Activated CD4-positive, alpha-beta T cell treated with anti-CD3 and anti-CD28 coated beads, Interleukin-2, Interleukin-6, amounts not matched to agents 100 ng/mL and 50 ng/mL, durations not matched to agents 16 hours and 8 hours (primary cell): ENCODE measurements at places on chromosomes 4 and X.

DNA sequence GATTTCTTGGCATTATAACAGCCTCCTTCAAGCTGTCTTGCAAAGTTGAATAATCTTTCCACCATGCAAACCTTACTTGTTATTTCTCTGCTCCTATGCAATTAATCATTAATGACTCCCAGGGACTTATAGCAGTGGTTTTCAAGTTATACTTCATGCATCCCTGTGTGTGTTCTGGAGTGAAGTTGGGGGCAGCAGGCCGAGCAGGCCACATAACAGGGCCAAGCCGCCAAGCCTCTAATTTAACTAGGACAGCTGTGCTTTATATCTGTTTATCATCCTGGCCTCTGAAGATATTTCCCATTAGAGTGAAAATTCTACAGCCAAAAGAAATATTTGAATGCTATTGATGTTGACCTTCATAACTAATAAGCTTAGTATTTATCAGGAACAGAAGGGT lies 133.5 kb upstream of the PAK3 start:
- no peak for DNase-seq

GRCh38 chr4:147560625-147561024 lies 56.6 kb upstream of the TMEM184C start:
- DNase-seq, result no peak

GRCh38 chrX:55522596-55523276 lies 33.1 kb upstream of the USP51 start:
- no peak for DNase-seq

DNA sequence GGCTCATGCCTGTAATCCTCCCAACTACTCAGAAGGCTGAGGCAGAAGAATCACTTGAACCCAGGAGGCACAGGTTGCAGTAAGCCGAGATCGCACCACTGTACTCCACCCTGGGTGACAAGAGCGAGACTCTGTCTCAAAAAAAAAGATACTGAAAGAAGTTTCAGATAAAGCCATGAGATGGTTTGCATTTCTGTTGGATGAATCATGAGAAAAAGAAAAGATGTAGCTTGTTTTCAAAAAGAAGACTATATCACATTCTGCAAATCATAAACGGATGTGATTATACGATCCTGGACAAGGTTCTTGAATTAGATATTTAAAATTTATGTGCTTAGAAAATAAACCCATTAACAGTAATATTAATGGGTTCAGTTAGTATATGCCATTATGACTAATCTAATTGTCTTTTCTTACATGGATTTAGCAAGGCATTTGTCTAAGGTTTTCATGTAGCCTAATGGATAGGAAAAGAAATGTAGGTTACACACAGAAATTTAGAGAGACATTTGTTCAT lies 345.9 kb downstream of the SLC7A11 start:
- DNase-seq, result no peak

GRCh38 chrX:1207496-1208025 lies 4.9 kb downstream of the CRLF2 start:
- DNase-seq, result no peak

GRCh38 chr4:99861120-99861905 lies 32.9 kb downstream of the LAMTOR3 start:
- DNase-seq, result peak; percentile 86

GRCh38 chrX:54808109-54808604 lies 612 bp downstream of the MAGED2 start:
- DNase-seq, result peak; percentile 20

DNA sequence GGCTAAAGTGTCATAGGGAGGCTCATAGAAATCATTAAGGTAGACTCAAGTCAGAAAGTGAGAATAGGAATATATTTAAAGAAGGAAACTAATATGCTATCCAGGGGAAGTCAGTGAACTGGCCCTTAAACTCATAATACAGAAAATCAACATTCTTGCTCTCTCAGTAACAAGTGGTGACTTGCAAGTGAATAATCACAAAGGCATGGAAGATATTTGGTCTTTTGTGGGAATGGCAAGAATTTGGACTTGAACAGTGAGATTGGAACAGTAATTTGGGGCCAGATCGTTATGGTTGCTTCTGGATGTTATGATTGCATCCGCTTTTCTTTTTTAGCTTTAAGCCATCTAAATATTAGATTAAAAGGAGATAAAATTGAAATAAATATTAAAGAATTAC lies 103.8 kb downstream of the TBC1D19 start:
- DNase-seq, result no peak

DNA sequence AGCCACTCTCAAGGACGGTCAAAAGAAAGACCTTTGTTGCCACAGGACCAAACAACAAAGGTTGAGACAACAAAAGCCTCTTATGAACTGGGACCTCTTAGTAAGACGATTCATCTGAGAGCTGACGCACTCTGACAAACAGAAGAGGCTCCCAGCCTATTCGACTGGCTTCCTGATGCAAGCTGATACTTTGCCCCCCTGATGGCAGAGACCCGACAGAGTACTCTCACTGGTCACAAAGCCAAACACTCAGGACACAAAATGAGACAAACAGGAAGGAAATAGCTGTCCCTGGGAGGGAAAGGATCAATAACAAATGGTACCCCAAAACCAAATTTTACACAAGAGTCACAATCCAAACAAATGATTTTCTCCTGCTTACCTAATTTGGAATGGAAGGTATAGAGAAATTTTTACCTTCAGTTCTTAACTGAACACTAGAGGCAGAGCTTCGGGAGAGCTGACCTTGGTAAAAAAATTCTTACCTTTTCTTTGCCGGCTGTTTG lies 75.2 kb upstream of the PLAC8 start:
- DNase-seq, result no peak

- DNase-seq, result no peak
These were observed 127.5 kb upstream of the NEIL3 start for GRCh38 chr4:177182166-177182565.

GRCh38 chr4:4740071-4740470 lies 119.4 kb upstream of the MSX1 start:
- DNase-seq, result no peak

- peak; percentile 29 for DNase-seq
These were observed 40.7 kb upstream of the DDX3X start for GRCh38 chrX:41293269-41293668.

GRCh38 chr4:72604324-72604723 lies 35.3 kb upstream of the ADAMTS3 start:
- no peak for DNase-seq

GRCh38 chrX:44035571-44035970 lies 62.4 kb upstream of the NDP start:
- no peak for DNase-seq

- no peak for DNase-seq
These were observed 182.2 kb upstream of the ATOH1 start for GRCh38 chr4:93646233-93646930.

DNA sequence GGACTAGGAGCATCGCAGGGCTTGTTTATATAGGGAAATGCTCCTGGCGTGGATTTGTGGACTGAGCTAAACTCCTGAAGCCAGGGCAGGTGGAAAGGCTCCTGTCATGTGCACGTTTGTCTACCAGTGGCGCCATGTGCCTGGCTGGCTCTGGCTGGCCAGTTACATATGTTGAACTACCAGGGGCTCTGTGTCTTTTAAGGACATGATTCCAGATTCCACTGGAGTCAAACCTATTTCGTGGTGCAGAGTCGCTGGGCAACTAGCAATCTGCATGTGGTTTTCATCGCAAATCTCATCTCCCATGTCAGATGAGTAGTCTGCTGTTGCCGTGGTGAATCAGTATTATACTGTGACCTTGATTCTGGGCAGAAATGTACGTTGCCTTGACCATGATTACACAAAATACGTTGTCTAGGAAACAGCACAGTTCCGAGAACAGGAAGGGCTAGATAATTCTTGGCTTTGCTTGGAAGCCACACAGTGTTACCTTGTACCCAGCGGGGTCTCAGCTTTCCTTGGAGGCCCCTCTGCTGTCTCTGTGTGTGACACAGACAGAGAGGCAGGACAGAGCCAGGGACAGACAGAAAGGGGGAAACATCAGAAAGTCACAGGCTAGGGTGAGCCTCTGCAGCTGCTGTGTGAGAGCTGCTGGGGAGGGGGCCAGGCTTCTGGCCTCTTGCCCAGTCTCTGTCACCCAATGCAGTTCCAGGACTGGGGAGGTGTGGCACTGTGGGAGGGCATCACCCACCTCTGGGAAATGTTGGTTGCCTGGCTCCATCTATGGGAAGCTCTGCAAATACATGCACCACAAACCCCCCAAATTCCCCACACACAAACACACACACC lies 19.2 kb downstream of the PNMA6E start:
- DNase-seq, result peak; percentile 33

DNA sequence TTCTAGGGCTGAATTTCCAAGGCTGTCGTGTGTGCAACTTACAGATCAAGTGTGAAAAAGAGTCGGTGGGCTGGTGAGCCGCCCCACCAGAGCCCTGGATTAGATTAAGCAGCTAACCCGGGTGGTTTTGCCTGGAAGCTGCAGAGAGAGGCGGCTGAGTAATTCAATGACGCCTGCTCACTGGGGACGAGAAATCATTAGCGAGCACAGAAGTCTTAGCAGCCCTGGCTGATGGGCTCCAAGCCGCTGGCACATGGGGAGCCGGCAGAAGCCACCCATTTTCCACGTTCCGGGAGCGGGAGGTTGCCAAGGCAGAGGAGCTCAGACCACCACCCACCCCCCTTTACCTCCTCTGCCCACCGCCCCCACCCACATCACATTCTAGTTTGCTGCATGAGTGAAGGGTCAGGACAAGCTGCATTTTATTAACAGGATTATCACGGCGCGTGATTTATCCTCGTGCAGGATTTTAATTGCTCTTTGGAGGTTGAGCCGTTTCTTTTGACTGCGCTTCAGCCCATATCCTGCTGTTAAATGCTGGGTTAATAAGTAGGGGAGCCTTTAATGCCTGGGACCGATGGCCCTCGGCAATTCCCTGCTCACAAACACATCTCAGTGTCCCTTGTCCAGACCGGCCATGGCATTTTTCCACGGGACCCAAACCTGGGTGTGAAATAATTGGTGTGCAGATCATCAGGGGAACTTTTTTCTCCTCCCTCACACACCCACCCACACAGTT lies 19.1 kb downstream of the BCOR start:
- no peak for DNase-seq

GRCh38 chr4:83046693-83047473 lies 11.9 kb downstream of the COPS4 start:
- no peak for DNase-seq
